Stimulated activated memory B cell treated with anti-CD40 and anti-IgM and Interleukin-4, amounts not matched to agents 10 μg/mL and 1 μg/mL and 100 μg/mL, for 72 hours (primary cell): ENCODE measurements at places on chromosomes 6 and 20.

- no peak for ATAC-seq
Measured at GRCh38 chr6:164856138-164856537, 453.3 kb downstream of the C6orf118 start.

DNA sequence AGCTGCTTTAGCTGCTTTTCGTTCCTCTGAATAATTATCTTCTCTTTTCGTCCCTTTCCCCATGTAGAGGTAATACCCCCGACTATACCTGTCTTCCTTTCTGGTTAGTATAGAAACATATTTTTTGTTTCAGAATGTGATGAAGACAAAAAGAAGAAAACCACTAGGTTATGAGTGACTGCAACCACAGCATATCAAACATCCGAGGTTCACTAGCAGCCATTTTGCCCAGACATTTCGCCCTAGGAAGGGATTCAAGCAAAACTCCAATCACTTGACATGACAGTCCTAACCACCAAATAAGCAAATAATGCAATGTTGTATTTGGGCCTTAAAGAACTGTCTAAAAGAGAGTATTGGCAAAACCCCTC is 9.4 kb downstream of the SNX5 start:
- ATAC-seq: no peak

GRCh38 chr6:37160922-37161778 is 8.8 kb upstream of the PIM1 start:
- ATAC-seq: peak; percentile 92

DNA sequence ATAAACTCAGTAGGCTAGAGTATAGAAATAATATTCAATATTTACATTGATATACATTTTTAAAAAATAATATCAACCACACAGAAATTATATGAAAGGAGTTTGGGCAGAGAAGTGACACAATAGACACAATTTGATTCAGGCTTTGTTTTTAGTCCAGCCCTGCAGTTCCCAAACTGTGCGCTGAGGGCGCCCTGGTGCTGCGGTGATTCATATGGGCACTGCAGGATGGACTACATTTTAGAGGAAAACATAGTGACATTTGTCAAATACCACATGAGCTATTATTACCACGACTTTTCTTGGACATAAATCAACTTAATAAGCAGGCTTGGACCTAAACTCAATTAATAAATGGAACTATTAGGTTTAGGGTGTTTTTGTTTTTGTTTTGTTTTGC is 364.3 kb upstream of the ID4 start:
- no peak for ATAC-seq

DNA sequence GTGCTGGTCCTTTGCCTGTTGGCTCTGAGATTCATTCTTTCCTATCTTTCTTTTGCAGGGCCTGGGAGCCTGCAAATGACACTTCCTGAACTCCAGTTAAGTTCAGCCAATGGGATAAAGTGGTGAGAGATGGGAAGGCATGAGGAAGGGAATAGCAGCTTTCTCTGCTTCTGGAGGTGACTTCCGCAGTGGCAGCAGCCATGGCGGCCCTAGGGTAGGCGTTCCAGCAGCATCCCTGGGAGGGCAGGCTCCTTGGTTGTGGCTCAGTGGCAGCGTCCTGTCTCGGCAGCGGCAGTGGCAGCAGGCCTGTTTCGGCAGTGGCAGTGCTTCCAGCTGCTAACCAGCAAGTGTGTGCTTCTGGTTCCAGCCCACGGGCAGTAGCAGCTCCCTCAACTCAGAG is 7.3 kb upstream of the MDFI start:
- ATAC-seq: no peak

GRCh38 chr6:111614833-111615582 is 9.3 kb upstream of the TRAF3IP2 start:
- ATAC-seq: no peak

GRCh38 chr20:1870792-1871550 is 24.2 kb upstream of the SIRPA start:
- ATAC-seq: peak; percentile 88

- ATAC-seq: no peak
Measured at GRCh38 chr20:47888351-47888750, 103.1 kb upstream of the SULF2 start.

DNA sequence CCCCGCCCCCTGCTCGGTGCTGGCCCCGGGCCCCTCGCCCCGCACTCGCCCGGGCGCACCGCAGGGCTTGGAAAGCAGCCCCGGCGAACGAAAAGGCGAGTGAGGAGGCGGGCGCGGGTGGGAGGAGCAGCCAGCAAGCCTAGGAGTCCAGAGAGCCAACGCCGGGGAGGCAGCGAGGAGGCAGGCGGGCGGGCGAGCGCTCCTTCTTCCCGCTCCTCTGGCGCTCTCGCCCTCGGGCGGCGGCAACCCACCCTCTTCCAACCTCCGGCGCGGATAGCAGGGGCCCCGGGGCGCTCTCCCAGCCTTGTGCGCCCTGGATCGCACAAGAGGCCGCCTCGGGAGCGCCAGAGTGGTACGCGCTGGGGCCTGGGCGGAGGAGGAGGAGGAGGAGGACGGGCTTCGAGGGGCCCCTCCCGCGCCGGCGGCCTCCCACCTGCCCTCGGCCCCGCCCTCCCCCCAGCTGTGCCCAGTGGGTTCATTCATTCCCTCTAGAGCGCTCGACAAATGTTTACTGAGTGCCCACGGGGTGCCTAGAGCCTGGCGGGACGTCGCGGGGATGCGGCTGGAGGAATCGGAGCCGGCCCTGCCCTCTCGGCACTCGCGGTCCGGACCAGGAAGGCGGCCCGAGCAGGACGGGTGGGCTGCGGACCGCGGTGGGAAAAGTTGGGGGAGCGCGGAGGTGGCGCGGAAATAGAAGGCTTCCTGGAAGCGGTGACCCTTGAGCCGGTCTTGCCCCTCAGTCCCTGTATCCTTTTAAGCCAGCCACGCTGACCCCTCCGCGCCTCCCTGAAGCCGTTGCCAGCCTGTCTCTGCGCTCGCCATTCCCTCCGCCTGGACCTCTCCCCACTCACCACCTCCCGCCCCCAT is at the start of gene BMP7:
Gene BMP7, minus strand, starts transcription at position 351 of the 867 bp plus-strand sequence. CDS start 519 bp downstream, outside the sequence.
- no peak for ATAC-seq

DNA sequence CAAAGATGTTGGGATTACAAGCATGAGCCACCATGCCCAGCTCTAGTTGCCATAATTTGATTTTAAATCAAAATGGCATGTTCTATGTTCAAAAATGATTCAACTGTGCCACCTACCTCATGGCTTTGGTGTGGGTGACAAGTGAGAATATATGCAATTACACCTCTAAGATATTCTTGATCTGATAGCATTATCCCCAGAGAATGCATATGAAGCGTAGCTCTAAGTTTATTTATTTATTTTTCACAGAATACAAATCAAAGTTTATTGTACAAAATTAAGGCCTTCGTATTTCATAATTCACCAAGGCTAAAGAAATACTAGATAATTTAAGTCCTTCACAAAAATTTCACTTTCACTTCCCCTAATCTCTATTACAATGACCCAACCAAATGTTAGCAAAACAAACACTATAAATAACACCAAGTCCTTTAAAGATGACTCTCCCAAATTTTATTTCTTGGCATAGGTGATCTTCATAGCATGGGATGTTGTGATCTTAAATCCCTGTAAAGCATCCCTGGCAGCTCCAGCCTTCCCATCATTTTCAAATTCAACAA is 205.9 kb upstream of the TAB2 start:
- ATAC-seq: peak; percentile 54

- ATAC-seq: no peak
Measured at GRCh38 chr6:130162421-130162820, 60.3 kb downstream of the SAMD3 start.

GRCh38 chr6:109121411-109121810 is 26.1 kb downstream of the CEP57L1 start:
- ATAC-seq: no peak

- ATAC-seq: no peak
Measured at GRCh38 chr6:70231311-70231710, 71.6 kb downstream of the COL9A1 start.

- no peak for ATAC-seq
Measured at GRCh38 chr20:47710665-47711045, 74.6 kb downstream of the SULF2 start.

- no peak for ATAC-seq
Measured at GRCh38 chr6:49462071-49462470, 982 bp downstream of the MMUT start.

DNA sequence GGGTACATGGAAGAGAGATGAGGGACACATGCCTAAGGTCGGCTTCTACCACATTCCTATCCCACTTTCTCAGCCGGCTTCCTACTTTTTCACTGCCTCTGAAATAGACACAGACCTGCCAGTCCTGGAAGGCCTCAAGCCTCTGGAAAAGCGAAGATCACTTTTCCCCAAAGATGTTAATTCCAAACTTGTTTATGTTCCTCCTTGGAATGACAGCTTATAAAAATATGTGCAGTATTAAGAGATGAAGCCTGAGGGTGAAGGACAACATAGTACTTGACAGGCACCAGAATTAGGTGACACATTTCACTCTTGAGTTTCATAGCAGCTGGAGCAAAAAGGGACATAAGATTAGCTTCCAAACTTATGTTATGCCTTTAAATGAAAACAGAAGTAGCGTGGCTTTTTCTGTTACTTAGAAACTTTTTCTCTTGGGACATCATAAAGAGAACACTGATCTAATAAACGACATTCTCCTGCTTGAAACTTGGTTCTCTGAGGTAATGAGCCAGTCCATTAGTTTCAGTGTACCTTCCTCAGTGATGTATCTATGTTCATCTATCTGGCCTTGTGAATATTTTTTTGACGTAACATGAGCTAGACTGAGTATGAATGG is 25.3 kb downstream of the FOXO3 start:
- no peak for ATAC-seq

GRCh38 chr6:62236784-62237183 is 49.2 kb downstream of the KHDRBS2 start:
- no peak for ATAC-seq

DNA sequence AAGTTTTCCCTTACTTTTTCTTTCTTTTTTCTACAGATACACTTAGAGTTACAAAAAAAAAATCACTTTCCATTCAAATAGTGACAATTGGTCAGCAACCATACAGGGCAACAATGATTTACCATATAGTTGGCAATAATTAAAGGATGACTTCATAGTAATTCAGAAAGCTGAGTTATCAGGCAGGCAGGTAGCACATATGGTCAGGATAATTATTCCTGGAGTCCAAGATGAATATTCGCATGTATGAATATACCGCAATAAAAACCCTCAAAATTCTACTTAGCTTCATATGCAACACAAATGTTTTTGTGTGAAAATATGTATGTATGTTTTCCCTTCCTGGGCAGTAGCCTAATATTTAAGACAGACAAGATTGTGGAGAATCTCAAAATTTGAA is 34.5 kb downstream of the COL19A1 start:
- no peak for ATAC-seq

DNA sequence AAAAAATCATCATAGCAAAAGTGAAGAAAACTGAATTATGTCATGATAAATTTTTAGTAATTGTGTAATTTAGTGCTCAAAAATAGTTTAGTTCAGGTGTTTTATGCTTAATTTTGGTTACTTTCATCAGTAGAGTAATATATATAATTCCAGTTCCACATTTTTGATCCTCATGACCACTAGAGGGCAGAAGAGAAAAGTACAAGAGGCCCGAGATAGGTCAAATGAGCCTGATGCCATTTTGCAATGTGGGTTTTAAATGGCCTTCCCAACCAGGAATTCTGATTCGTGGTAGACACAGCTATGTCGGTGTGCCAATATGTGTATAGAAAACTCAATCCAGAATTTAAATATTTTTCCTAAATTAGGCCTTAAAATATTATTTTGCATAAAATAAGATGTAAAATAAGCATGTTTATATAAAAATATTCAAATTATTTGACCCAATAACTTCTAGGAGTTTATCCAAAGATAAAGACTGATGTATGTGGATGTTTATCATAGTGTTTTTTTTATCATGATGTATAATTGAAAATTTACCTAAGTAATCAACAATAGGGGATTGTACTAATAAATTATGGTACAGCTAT is 159.7 kb upstream of the RPS6KA2 start:
- ATAC-seq: no peak

DNA sequence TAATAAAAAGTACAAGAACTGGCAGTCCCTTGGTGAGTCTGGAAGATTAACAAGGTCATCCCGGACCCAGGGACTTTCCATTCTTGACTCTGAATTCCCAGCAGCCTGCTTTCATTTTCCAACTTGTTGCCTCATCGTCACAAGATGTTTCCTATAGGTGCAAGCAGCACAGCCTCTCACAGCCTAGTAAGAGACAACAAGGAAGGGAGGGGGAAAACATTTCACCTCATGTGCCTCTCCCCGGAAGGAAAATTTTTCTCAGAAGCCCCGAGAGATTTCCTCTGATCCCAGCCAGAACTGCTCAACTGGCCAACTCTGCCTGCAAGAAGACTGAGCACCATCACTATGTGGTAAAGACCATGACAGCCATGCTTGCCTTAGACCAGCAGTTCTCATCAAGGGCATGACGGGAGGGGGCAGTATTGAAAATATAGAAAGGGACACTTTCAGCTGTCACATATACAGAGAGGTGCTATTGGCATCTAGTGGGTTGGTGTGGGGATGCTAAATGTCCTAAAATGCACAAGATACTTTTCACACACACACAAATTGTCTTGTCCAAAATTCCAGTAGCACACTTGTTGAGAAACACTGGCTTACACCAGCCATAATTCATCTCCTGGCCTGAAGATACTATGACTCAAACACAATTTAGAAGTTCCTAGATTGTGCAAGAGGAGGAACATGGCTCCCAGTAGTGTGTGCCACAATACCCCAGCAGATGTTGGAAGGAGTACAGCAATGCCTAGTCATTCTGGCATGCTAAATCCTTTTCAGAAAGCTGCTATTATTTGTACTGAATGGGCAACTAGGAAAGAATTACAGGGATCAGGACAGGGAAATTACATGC is 10.8 kb upstream of the WTAP start:
- ATAC-seq: no peak

- ATAC-seq: no peak
Measured at GRCh38 chr6:22146678-22146930, 150.2 kb downstream of the PRL start.

DNA sequence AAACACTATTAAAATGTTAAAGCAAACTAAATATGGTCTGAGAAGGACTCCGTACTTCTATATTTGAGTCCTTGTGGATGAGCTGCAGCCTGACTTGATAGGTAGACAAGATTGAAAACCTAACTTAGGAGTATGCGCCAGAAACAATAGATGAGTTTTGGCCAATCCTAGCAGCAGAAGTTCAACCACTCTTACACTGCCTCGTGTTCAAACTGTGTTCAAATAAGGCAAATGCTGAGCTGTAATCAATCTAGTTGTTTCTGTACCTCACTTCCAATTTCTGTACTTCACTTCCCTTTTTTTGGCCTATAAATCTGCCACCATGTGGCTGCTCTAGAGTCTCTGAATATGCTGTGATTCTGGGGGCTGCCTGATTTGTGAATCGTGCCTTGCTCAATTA is 13.2 kb upstream of the SERINC1 start:
- ATAC-seq: peak; percentile 72

DNA sequence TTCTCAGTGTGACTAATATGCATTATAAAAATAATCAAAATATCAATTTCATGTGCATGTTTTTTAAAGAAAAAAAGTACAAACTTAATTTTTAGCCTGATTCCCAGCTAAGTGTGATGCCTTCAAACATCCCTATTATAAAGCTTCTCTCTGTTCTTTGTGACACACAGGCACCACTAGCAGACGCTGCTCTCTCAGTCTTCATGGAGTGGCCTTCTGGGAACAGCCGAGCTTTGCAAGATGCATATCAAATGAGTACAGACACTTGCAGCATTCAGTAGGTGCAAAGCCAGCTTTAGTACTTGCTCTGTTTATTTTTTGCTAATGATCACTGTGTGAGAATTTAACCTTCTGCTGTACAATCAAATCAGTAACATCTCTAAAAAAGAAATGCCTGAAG is 340.0 kb downstream of the ADGRB3 start:
- ATAC-seq: no peak
